DMS53 (cell line): ENCODE measurements at places on chromosomes 12 and 14.
A peak's percentile ranks its signal among the peaks of the same experiment; 100 is the strongest.

DNA sequence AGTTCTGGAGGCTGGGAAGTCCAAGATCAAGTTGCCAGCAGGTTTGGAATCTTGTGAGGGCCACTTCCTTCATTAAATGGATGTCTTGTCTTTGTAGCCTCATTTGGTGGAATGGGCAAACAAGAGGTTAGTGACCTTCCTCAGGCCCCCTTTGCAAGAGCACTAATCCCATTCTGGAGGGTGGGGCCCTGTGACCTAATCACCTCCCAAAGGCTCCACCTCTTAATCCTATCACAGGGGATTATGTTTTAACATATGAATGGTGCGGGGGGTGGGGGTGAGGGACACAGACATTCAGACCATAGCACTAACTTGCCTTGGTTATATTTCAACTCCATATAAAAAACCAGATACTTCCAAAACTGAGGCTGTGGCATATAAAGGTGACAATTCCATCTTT, 59.9 kb upstream of the PPP4R3A start:
- DNase-seq, result no peak

- DNase-seq, result no peak
Measured at GRCh38 chr12:108647585-108648287, 14.0 kb upstream of the SELPLG start.

DNA sequence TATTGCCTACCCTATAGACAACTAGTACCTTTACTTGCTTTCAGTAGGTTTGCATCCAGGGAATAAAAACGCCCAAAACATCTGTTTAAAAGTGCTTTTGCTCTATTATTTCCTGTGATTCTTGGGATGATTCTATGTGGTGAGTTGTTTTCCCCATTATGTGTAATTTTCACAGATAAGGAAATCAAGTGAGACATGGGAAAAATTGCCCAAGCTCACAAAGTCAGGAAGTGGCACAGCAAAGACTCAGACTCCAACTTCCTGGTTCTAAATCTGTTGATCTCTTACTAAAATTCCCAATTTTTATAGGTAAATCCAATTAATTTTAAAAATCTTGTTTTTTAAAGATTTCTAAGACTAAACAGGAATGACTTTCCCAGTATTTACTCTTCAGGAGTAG, 39.0 kb downstream of the NID2 start:
- DNase-seq, result no peak

DNA sequence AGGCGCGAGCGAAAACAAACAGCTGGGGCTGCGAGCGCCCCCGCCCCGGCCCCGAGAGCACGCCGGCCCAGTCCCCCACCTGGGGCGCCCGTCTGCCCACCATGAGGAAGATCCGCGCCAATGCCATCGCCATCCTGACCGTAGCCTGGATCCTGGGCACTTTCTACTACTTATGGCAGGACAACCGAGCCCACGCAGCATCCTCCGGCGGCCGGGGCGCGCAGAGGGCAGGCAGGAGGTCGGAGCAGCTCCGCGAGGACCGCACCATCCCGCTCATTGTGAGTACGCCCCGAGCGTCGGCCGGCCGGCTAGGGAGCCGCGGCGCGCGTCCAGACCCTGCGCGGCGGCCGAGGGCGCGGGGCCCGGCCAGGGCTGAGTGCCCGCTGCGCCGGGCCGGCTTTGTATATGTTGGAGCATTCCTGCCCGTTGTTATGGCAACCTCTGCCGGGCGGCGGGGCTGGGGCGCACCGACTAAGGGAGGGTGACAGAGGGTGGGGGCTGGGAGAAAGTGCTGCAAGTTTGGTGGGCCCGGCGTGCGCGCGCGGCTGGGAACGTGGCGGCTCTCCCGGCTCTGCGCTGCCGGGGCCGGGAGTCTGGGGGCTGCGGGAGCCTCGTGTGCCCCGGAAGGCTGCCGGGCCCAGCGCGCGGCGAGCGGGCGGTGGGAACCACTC, 367 bp downstream of the GALNT16 start:
- DNase-seq, result peak; percentile 69

- no peak for DNase-seq
Measured at GRCh38 chr12:70854881-70855568, 65.5 kb downstream of the PTPRR start.

DNA sequence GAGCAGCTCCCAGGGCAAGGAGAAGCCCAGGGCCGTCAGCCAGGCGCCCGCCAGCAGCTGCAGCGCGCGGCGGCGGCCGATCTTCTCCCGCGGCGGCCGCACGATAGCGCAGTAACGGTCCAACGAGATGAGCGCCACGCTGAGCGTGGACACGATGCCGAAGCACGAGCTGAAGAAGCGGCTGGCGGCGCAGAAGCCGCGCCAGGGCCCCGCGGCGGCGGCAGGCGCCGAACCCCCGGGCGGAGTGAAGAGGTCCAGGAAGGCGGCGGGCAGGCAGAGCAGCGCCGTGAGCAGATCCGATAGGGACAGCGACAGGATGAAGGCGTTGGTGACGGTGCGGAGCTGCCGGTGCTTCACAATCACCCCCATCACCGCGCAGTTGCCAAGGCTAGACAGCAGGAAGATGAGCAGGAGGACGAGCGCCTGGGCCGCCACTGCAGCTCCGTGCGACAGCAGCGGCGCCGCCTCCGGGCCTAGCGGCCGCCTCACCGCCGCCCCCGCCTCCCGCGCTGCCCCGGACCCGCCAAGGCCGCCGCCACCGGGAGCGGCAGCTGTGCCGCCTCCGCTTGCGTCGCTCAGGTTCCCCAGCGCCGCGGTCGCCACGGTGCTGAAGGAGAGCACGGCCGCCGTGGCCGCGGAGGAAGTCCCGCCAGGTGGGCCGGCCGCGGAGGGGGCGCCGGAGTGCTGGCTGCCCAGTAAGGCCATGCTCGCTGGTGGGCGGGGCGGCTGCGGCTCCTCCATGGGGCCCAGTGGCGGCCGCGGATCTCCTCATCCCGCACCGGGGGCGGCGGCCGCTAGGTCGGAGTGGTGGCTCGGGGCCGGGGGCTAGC, 479 bp downstream of the GPR135 start:
- DNase-seq, result peak; percentile 83

DNA sequence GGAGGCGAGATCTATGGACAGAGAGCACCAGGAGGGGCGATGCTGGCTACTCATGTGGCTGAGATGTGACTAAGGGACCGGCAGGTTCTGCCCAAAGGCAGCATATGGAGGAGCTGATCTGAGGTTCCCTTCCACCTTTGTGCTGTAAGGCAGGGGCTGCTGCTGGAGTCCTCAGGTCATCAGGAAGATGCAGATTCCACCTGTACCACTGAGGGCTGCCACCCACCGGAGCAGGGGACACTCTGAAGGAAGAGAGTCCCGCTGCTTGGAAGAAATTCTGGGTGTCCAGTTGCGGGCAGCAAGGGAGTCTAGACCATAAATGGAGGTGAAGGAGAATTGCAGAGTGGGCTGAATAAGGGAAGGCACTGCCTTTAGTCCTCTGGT, 55.3 kb downstream of the PLEKHG3 start:
- no peak for DNase-seq

DNA sequence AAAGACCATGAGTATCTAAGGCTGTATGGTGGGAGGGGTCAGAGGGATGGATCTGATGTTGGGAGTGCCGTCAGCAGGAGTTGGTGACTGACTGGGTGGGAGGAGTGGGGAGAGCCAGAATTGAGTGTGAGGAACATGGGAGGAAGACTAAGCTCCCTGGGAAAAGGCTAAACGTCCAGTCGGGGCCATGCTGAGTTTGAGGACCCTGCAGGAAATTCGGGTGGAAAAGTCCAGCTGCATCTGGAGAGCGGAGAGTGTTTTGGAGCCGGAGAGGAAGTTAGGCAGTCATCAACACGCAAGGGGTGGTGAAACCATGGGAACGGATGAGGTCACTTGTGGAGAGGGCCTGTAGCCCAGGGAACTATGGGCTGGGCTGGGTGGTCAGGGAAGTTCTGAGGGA, 60.9 kb downstream of the ELK3 start:
- peak; percentile 31 for DNase-seq

DNA sequence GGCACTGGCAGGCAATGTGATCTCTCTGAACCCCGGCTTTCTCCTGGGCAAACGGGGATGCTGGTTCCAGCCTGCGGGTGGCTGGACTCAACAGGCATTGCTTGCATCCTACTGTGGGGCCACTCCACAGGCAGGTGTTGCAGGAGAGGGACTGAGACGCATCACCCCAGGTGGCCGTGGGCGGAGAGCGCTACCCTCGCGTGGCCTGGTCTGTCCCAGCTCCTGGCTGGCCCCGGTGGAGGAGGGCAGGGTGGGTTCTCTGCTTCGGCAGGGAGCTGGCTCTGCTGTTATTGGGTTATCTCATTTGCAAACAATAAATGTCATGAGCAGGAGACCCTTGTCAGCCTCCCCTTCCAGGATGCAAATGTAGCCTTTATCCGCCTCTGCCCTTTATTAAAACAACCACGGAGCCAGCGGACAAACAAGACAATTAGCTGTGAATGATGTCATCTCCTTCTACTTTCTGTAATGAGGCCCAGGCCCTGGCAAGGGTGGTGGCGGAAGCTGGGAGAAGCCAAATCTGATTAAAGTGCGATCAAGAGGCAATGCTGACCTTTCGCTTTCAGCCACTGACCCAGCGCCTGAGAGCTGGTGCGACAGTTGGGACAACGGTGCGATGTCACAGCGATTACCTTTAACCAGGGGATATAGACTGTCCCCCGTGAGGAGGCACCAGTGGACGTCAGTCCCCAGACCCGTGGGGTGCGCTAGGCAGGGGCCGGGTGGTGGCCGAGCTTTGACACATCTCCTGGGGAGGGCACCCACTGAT, 161.8 kb downstream of the KIF26A start:
- no peak for DNase-seq

GRCh38 chr12:72089678-72090077, 151.0 kb downstream of the TPH2 start:
- peak; percentile 90 for DNase-seq

DNA sequence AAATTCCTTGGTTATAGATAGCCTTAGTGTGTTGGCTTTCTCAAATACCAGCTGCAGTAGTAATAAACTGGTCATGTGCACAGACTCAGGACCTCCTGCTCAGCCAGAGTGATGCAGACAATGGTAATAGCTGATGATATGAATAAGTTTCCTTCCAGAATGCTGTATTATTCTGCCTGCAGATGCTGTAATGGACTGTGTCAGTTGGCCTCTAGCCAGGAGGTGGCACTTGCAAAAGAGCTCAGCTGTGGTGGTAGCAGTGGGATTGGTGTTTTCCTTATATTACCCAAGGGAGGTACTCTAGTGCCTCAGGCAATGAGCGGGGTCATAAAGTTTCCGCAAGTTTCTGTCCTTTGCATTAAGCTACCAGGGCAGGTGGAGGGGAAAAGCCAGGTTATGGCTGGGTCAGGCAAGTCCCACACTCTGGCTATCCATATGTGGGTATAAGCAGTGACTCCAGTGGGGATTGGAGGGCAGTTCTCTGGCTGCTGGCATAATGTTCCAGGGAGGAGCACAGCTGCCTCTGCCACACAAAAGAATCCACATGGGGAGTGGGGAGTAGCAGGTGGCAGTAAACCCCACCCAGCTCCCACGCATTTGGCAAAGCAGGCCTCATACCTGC, 14.0 kb upstream of the MUCL1 start:
- DNase-seq, result no peak

DNA sequence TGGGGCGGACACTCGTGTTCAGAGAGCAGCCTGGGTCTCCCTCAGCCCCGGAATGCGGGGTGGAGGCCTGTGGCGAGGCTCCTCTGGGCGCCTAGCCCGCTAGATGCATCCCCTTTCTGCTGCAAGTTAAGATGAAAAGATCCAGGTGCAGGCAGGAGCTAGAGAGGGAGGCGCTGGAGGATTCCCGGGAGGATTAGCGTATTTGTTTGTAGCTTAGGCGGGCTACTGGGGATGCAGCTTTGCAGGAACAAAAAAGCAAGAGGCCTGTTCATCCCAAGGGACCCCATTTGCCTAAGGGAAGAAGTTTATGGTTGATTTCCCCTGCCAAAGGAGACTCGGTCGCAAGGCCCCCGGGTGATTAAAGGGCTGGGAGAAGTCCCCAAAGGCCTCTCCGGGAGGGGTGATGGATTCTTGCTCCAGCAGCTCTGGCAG, 824 bp downstream of the CCDC177 start:
- peak; percentile 70 for DNase-seq

GRCh38 chr12:59808317-59808910, 212.6 kb downstream of the SLC16A7 start:
- DNase-seq, result peak; percentile 70

- DNase-seq, result no peak
Measured at GRCh38 chr12:108117163-108117849, 11.8 kb upstream of the WSCD2 start.

- no peak for DNase-seq
Measured at GRCh38 chr12:24997496-24997895, 48.6 kb upstream of the BCAT1 start.

DNA sequence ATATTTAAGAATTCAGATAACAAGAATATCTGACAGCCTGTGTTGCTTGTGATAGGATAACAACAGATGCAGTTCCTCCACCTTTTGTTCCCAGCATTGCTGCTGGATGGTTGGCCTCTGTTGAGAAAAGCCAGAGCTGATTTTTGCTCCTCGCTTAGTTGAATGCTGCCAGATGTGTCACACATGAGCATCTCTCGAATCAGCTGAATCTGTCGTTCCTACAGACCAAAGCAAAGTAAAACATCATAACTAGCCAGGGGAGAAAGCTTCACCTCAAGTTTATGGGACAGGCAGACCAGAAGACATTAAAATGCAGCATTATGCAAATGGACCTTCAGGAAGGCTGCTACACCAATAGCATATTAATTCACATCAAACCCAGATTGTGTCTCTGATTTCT, 20.1 kb downstream of the RACGAP1 start:
- DNase-seq, result no peak

GRCh38 chr12:2276288-2277033, 223.7 kb downstream of the CACNA1C start:
- DNase-seq, result no peak

DNA sequence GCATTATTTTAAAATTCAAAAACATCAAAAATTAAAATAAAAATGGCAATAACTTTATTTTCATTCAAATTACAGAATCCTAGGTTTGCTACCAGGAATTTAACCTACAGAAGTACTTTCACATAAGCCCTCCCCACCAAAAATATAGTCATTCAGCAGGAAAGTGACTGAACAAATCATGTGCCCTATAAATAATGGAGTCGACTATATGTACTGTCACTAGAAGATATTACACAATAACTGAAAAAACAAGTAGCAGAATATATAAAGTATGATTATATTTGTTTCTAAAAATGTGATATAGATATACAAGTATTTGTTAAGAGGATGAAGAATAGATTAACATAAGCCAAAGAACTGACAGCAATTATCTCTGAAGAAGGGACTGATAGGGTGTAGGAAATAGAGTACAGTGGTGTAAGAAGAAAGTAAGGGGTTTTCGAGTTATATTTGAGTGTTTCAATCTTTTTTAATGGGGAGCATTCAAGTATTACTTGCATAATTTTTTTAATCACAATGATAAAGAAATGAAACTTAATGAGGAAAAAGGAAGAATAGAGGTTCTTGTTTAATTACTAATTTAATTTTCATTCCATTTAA, 7.9 kb downstream of the C2CD5 start:
- no peak for DNase-seq

- DNase-seq, result no peak
Measured at GRCh38 chr12:58887068-58887467, 33.2 kb downstream of the LRIG3 start.
